ENCODE measurements at places on chromosomes 4 and X. TPM values are rescaled to one million over a fixed set of nuclear protein-coding genes. Genes with fewer than 3 reads are reported as not detected.

DNA sequence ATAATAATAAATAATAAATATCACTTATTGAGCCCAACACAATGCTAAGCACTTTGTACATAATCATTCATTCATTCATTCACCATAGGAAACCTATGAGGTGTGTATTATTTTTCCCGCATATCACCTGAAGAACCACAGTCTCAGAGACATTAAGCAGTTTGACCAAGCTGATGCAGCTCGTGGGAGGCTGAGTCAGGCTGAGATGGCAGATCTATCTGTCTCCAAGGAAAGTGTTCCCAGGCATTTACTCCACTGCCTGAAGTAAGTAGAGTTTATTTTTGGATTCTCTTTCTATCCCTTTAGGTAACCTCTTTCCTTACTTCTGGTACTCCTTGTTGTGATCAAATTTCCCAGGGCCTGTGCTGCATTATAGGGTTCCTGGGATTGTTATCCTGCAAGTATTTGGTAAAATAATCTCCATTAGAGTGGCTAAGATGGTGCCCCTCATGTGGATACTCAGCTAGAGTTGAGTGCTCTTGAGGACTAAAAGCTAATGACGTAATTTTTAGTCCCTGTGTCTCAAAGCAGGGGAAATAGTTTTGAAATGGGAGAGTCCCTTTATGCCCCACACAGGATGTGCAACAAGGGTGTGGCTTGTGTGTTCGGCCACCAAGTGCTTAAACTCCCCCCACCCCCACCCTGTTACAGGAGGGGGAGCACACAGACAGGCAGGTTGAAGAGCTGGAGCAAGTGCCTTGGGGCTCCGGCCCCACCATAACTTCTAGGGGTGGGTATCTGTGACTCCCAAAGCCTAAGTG lies 467.0 kb downstream of the STIM2 start:
- DNase-seq: no peak

HOPX gene
- total RNA-seq: 62.9 TPM

PHOX2B gene
- total RNA-seq: not detected

DNA sequence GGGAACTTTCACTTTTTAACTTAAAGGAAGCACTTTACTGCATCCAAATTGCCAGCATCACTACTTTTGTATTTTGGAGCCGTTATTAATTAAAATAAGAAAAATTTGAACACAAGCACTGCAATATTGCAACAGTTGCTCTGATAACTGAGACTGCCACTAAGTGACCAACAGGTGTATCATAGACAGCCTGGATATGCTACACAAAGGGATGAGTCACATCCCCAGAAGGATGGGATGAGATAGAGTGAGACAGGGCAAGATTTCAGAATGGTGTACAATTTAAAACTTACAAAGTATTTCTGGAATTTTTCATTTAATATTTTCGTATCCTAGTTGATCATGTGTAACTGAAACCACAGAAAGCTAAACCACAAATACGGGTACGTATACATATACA lies 204.1 kb downstream of the MAPK10 start:
- no peak for DNase-seq

GRCh38 chr4:76738086-76738931 lies 159.6 kb downstream of the SOWAHB start:
- DNase-seq: peak; percentile 88

LONRF3 gene
- 3.1 TPM for total RNA-seq

DNA sequence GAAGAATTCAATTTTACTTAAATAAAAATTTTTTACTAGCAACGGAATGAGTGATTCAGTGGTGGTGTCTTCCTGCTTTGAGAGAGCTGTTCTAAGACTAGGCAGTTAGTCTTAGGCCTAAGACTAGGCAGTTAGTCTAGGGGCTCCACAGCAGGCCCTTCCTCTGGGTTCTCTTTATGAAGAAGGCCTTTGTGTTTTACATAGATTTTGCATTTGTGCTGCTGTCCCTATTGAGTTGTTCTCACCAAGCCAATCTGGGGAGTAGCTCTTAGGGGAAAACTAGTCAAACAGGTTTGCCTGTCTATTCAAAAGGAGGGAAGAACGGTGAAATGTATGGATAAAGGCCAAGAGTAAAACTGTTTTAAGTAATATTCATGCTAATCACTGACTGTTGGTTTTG lies 7.6 kb downstream of the UGT8 start:
- no peak for DNase-seq

DNA sequence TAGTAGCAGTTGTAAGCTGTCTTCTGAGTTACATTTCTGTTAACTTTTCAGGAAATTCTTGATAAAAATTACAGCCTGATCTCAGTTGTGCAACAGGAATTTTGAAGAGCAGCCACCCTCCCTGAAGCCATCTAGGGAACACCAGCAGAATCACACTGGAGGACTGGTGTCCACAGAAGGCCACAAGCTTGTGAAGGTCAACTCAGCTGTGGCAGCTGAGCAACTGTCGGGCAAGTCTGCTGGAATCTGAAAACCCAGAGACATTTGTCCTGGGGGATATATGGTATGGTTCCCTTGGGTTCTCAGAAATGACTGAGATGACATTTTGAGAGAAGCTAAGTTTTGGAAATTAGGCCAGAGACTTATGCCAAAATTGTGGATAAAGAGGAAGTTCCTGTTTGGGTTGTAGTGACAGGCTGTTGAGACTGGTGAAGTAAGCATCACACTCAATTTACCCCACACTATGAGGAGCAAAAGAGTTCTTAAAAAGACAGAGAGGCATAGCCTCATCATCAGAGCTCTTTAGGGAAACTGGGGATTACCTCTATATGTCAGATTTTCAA lies 78.1 kb upstream of the TNIP3 start:
- DNase-seq: no peak

DNA sequence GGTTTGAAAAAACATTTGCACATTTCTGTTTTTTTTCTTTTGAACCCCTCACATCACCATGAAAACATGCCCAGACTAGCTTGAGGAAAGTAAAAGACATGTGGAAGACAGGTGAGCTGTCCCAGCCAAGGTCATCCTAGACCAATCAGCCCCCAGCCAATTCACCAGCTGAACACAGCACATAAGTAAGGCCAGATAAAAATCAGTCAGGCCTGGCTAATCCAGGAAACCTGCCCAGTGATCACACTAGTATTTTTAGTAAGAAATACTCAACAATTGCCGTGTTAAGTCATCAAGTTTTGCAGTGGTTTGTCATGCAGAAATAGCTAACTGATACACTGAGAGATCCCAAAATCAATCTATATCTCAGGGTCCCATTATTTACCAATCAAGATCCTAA lies 4.4 kb upstream of the SMR3A start:
- DNase-seq: no peak

DNA sequence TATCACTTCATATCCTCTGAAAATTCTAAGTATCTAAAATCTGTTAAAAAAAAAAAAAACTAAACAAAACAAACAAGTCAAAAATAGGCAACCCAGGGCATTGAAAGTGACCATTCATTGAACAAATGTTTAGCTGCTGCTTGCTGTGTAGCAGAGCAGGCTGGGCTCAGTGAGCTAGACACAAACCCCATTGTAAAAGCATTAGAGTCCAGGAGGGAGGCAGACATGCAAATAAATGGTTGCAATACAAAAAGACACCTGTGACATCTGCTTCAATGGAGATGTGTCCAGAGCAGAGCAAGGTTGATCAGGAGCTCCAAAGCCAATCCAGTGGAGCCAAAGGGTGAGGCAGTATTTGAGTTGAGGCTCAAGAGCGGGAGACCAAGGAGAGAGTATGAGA lies 267.3 kb upstream of the GATB start:
- no peak for DNase-seq

- no peak for DNase-seq
Observed at GRCh38 chrX:105552395-105552794, 269.9 kb upstream of the NRK start.

CPLX1 gene
- total RNA-seq: 5.1 TPM

HSFX1 gene
- 1.0 TPM for total RNA-seq

DNA sequence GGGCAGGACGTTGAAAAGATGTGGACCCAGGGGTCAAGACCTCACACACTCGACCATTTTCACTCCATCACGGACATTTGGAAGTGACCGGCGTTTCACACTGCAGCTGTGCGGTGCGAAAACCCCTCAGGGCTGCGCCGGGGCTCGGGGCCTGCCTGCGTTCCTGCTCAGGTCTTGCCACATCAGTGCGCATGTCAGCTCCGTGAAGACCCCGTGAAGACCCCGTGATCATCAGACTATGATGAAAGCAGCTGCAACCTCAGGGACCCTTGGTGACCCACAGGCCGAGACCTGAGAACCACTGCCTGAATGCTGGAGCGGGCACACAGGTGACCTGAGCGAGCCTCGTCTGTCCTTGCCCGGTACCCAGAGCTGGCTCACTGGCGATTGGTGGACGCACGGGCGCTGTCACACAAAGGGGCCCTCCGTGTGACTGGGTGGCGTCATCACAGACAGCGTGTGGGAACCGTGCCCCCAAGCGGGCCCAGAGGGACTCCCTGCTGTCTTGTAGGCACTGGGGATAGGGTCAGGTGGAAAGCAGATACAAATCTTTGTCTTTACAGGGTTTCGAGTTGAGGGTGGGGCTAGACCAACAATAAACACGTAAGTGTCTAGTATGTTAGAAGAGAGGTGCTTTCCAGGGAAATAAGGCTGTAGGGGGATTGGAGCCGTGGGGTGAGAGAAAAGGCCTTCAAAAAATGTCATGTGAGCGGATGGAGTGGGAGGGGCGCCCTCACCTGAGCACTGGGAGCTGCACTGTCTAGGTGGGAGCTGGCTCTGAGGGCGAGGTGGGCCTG lies 12.7 kb downstream of the MSANTD1 start:
- peak; percentile 72 for DNase-seq

DNA sequence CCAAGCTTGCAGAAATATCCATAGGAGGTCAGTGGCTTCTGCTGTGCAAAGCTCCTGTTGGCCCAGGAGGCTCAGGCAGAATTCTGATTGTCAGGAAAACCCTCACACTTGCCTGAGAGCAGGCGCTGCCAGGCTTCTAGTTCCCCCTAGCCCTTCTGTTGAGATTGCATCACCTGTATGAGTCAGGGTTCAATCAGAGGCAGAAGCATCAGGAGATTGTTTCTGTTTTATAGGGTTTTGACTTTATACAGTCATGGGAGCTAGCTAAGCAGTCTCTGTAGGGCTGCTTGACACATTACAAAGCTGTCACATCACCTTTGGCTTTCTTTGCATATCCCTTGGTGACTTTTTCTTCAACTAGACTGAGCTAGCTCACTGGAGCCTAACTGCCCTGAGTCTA lies 27.8 kb downstream of the DIPK2B start:
- DNase-seq: no peak

DNA sequence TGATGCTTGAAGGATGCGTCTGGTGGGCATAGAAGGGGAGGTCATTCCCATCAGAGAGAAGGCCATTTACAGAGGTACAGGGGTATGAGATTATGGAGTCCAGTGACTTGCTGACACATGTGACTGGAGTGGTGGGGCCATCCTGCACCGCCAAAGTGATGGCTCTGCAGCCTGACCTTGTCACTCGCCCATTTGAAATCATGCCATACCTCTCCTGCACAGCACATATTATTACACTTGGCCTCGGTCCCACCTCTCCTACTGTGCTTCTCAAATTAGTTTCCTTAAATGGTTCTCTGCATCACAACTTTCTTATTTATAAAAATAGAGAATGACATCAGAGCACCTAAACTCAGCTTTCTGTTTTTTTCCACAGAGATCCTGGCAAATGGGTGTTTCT lies 60.7 kb upstream of the HAND2 start:
- no peak for DNase-seq

- no peak for DNase-seq
Observed at GRCh38 chrX:132834109-132834508, 124.3 kb downstream of the HS6ST2 start.

DNA sequence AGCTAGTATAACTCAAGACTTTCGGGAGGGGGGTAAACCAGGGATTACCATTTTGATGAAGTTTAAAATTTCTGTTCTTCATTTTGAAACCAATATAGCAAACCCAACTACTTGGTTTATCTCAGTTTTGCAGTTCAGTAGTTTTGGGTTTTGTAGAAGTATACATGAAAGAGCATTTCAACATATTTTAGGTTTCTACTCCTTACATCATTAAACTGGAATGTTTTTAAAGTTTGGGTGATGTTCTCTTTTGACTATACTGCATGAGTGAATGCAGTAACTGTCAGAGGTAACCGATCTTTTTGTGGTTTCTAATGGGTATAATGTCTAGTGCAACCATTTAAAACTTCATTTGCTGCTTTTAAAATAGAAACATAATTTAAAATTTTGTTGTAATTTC lies 248.3 kb upstream of the MAD2L1 start:
- no peak for DNase-seq

DNA sequence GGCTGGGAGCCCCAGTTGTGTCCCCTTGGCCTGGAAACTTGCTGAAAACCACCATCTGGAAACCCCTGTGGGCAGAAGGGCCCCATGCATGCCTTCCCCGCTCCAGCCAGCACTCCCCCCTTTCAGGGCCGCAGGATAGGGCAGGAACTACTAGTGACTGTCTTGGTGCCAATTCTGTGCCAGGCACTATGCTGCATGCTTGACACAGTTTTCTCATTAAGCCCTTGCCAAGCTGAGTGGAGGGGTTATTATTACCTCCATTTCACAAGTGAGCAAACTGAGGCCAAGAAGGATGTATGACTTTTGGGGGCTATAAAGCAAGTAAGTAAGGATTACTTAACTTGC lies 73.6 kb upstream of the PJA1 start:
- DNase-seq: no peak

- DNase-seq: no peak
Observed at GRCh38 chr4:1004557-1005485, 6.6 kb upstream of the FGFRL1 start.

GRCh38 chr4:82851885-82852750 lies 38.8 kb downstream of the SEC31A start:
- no peak for DNase-seq

ANK2 gene
- total RNA-seq: 163 TPM

DNA sequence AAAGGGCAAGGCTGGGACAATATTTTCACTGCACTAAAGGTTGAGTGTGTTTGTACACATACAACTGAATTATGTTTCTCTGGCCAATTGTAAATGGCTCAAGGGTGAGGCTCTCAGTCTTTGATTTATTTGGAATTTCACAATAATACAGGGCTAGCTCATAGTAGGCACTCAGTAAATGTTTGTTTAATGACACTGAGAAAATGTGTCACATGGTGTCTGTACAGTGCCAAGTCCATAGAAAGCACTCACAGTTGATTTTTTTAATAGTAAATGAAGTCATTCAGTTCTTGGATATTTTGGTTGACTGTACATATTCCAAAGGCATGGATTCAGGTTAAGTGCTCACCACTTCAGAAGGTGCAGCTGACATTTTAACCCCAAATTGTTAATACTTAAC lies 176.4 kb downstream of the IL1RAPL2 start:
- DNase-seq: no peak

CCDC120 gene
- total RNA-seq: 3.0 TPM

- DNase-seq: no peak
Observed at GRCh38 chrX:40755291-40756249, 20.2 kb upstream of the MED14 start.

GRCh38 chr4:86400216-86400615 lies 40.4 kb upstream of the MAPK10 start:
- DNase-seq: no peak

- DNase-seq: no peak
Observed at GRCh38 chr4:23368081-23368697, 521.7 kb downstream of the PPARGC1A start.

GRCh38 chr4:89469516-89469915 lies 161.9 kb upstream of the GPRIN3 start:
- DNase-seq: no peak

TRPC3 gene
- total RNA-seq: 0.42 TPM

GRCh38 chrX:150200361-150200760 lies 162.8 kb upstream of the MAMLD1 start:
- DNase-seq: no peak

- DNase-seq: no peak
Observed at GRCh38 chr4:103032574-103032973, 13.1 kb upstream of the SLC9B1 start.

- peak; percentile 64 for DNase-seq
Observed at GRCh38 chr4:1241936-1242505, 6.9 kb downstream of the CTBP1 start.

- DNase-seq: no peak
Observed at GRCh38 chr4:181108237-181108636, 1135.0 kb upstream of the TENM3 start.

Measured in posterior vena cava (tissue), 2 donors.